Central memory CD8-positive, alpha-beta T cell (primary cell): ENCODE measurements at places on chromosomes 7 and 10.

- H3K27me3 ChIP-seq: no peaks in the 10 kb centered on the region
- H3K36me3 ChIP-seq: peaks cover 1% of the 10 kb centered on the region
- H3K27ac ChIP-seq: no peak overlapping the region
- H3K4me3 ChIP-seq: no peak overlapping the region
- H3K4me1 ChIP-seq: peaks cover 27% of the 10 kb centered on the region
Measured at GRCh38 chr10:6033954-6034353, 28.2 kb downstream of the IL2RA start.

- peaks cover under 1% of the 10 kb centered on the region for H3K27me3 ChIP-seq
- H3K4me1 ChIP-seq: no peaks in the 10 kb centered on the region
- H3K36me3 ChIP-seq: peaks cover 4% of the 10 kb centered on the region
- DNase-seq: no peak
- H3K4me3 ChIP-seq: no peak overlapping the region
- no peak overlapping the region for H3K27ac ChIP-seq
Measured at GRCh38 chr10:131849591-131850382, 51.0 kb upstream of the PPP2R2D start.

DNA sequence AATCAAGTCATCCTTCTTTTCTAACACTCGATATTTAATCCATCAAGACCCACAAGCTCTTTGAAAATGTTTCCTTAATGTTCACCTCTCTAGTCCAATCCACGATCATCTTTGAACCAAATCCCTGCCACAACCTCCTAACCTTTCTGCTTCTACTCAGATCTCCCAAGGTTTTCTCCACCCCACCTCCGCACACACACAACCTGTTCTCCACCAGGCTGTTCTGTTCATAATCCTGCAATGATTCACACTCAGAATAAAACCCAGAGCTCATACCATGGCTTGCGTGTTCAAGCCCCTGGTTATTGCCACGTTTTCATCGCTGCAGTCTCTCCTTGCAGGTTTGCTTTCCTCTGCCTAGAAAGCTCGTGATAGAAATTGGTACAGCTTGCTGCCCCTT is 53.8 kb upstream of the BAMBI start:
- H3K27me3 ChIP-seq: peaks cover 15% of the 10 kb centered on the region
- no peak overlapping the region for H3K4me3 ChIP-seq
- peaks cover 26% of the 10 kb centered on the region for H3K36me3 ChIP-seq

- no peak overlapping the region for H3K4me3 ChIP-seq
- no peak overlapping the region for H3K27ac ChIP-seq
- no peak for DNase-seq
- H3K27me3 ChIP-seq: peaks cover 9% of the 10 kb centered on the region
- peaks cover 2% of the 10 kb centered on the region for H3K36me3 ChIP-seq
- no peaks in the 10 kb centered on the region for H3K4me1 ChIP-seq
Measured at GRCh38 chr10:76071653-76072365, 640.4 kb downstream of the LRMDA start.

DNA sequence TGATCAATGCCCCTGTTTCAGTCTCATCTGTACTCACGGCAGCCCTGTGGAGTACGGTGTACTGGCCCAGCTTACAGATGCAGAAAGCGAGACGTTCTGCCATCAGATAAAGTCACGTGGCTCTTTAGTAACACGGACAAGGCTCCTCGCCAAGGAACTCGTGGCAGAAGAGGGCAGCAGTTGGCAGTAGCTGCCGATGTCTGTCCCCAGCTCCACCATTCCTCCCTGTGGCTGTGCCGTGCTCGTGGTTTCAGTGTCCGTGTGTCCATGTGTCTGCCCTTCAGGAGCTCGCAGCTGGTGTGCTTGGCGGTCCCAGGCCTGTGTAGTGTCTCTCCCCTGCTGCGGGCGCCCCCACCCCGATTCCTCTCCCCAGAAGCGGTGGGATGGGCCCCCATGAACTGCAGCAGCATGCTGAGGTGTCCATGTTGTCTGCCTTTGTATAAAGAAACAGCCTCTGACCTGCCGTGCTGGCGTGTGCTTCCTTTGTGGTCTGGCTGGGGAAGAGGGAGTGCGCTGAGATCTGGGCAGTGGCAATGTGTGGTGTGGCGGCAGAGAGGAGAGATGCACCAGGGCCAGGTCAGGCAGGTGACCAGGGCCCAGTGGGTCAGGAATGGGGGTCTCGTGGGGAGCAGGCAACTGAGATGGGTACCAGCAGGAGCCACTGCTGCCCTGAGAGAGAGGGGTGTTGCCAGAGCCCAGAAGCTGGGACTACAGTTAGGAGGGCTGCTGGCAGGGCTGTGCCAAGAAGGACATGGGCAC is 9.8 kb downstream of the RHBDD2 start:
- DNase-seq: no peak
- H3K27me3 ChIP-seq: no peaks in the 10 kb centered on the region
- H3K4me1 ChIP-seq: no peaks in the 10 kb centered on the region
- H3K4me3 ChIP-seq: no peak overlapping the region
- H3K27ac ChIP-seq: no peak overlapping the region

DNA sequence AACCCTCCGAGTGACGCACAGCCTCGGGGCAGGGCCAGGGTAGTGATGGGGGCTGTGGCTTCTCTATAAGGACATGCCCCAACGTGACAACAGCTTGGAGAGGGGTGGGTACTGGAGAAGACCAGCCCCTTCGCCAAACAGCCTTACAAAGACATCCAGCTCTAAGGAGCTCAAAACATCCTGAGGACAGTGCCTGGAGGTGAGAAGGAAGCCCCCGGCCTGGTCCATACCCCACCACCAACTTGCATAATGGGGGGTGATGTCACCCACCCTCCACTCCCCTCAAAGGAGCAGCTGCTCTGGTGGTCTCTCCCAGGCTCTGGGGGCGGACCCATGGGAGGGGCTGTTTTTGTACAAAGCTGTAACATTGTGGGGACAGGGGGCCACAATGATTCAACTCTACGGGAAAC is 15.1 kb downstream of the PRSS2 start:
- peak overlapping the region; percentile 98 for H3K27ac ChIP-seq
- peaks cover 20% of the 10 kb centered on the region for H3K4me1 ChIP-seq
- no peaks in the 10 kb centered on the region for H3K27me3 ChIP-seq

DNA sequence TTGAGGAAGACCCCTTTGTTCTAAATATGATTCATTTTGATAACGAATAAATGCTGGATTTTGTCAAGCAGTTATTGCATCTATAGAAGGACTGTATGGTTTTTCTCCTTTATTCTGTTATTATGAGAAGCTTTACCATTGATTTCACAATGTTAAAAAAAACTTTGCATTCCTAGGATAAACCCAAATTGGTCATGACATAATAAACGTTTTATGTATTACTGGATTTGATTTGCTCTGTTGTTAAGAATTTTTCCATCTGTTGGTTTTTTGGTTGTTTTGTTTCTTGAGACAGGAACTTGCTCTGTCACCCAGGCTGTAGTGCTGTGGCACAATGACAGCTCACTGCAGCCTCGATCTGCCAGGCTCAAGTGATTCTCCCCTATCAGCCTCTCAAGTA is 2.2 kb upstream of the DNA2 start:
- no peak overlapping the region for H3K27ac ChIP-seq
- H3K36me3 ChIP-seq: peaks cover 2% of the 10 kb centered on the region
- DNase-seq: no peak
- H3K4me3 ChIP-seq: no peak overlapping the region

DNA sequence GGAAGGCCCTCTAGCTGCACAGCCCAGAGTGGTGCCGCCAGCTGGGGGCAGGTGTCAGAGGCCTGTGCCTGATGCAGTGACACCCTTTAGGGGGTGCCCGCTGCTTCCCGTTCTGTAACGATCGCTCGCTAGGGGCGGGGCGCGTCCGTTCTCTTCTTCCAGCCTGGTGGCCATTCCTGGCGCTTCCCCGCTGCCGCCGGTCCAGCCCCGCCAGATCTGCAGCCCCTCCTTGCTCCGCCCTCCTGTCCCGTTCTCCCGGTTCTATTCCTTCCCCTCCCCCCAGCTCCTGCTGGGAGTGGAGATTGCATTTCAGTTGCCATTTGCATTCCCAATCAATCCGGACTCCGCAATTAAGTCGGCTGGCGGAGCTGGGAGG is 39.2 kb downstream of the AGAP3 start:
- DNase-seq: no peak
- no peak overlapping the region for H3K4me3 ChIP-seq
- no peak overlapping the region for H3K27ac ChIP-seq
- peaks cover 9% of the 10 kb centered on the region for H3K4me1 ChIP-seq
- no peaks in the 10 kb centered on the region for H3K27me3 ChIP-seq

DNA sequence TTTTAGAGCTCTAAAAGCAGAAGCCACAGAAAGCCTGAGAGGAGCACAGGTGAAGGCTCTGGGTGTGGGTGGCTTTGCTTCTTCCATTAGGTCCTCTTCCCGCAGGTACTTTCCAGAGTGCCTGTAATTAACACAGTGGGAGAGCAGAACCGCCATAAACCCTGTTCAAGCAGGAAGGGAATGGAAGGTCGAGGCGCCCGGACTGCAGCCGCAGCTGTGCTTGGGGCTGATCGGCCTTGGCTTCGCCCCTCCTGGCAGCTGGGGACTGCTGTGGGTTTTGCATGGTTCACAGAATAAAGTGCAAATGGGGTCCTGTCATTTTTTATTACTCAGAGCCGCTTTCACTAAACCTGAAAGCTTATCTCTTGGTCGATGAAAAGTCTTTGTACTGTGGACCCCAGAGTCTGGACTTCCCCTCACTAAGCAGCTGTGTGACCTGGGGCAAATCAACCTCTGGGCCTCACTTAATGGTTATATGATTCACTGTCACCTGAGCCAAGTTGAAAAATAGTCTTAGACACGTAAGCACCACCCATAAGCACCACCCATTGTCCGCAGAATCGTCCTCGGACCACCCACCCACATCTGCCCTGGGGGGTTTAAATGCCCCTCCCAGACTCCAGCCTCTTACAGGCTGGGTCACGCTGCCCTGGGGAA is 100.9 kb downstream of the XRCC2 start:
- no peak overlapping the region for H3K4me3 ChIP-seq
- peaks cover 19% of the 10 kb centered on the region for H3K27me3 ChIP-seq
- H3K27ac ChIP-seq: no peak overlapping the region
- DNase-seq: no peak
- no peaks in the 10 kb centered on the region for H3K4me1 ChIP-seq

DNA sequence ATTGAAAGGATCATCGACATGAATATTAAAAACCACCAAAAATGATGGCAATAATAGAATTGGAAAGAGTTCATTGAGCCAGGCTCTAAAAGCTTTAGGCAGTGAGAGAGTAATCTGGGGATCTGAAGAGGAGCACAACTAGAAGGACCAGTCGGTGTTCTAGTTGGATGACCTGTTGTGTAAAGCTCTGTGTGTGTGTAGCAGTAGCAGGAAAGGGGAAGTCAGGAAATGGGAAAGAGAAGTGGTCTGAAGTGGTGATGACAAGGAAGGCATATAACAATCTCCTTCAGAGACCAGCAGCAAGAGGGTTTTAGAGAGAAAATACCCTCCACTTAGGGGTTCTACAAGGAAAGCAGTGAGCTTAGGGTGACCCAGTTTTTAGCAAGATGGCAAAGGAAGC is 539.2 kb downstream of the HTR7 start:
- H3K27me3 ChIP-seq: no peaks in the 10 kb centered on the region
- H3K36me3 ChIP-seq: peaks cover 2% of the 10 kb centered on the region
- no peak for DNase-seq
- no peak overlapping the region for H3K27ac ChIP-seq
- no peaks in the 10 kb centered on the region for H3K4me1 ChIP-seq

DNA sequence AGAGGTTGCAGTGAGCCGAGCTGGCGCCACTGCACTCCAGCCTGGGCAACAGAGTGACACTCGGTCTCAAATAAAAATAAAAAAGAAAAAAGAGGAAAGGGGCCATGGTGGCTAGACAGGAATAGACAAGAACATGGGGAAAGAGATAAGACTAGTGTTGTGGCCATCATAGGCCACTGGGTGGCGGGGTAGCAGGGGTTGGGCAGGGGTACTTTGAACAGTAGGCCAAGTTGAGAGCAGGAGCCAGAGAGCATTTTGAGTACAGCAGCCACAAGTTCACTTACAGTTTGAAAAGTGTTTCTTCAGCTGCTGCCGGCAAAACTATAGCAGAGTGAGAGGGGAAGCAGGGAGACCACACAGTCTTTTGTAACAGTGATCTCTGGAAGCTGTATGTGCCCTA is 656.0 kb downstream of the CNTNAP2 start:
- no peak overlapping the region for H3K4me3 ChIP-seq
- no peaks in the 10 kb centered on the region for H3K4me1 ChIP-seq
- DNase-seq: no peak
- no peak overlapping the region for H3K27ac ChIP-seq
- no peaks in the 10 kb centered on the region for H3K27me3 ChIP-seq

DNA sequence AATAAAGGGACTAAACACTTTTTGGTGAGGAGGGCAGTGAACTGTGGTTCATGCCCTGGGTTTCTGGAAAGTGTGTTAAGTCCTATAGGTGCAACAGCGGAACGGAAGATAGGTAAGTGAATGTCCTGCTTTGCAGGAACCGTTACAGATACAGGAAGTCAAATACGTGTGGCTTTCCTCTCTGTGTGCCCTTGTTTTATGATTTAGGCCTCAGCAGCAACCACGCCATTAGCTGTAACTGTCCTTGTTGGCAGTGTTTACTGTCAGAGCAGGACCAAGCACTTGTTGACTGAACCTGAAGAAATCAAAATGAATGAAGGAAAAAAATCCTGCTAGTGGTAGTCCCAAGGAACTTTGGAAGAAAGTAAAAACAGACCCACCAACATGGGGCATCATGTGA is 150.3 kb downstream of the PIP4K2A start:
- no peak overlapping the region for H3K27ac ChIP-seq
- peaks cover 62% of the 10 kb centered on the region for H3K4me1 ChIP-seq
- peaks cover 66% of the 10 kb centered on the region for H3K36me3 ChIP-seq
- no peaks in the 10 kb centered on the region for H3K27me3 ChIP-seq

- H3K36me3 ChIP-seq: peaks cover 82% of the 10 kb centered on the region
- H3K27me3 ChIP-seq: no peaks in the 10 kb centered on the region
- H3K27ac ChIP-seq: peak overlapping the region; percentile 90
- peaks cover 77% of the 10 kb centered on the region for H3K4me1 ChIP-seq
Measured at GRCh38 chr7:50372923-50373322, 68.4 kb downstream of the IKZF1 start.

- no peak for DNase-seq
- no peaks in the 10 kb centered on the region for H3K4me1 ChIP-seq
- H3K36me3 ChIP-seq: peaks cover 18% of the 10 kb centered on the region
- H3K27ac ChIP-seq: no peak overlapping the region
Measured at GRCh38 chr7:27527348-27527714, 135.4 kb downstream of the HIBADH start.

- DNase-seq: no peak
- no peak overlapping the region for H3K4me3 ChIP-seq
- H3K4me1 ChIP-seq: peaks cover 5% of the 10 kb centered on the region
- peaks cover 8% of the 10 kb centered on the region for H3K36me3 ChIP-seq
Measured at GRCh38 chr10:96591946-96592345, 5.1 kb upstream of the TM9SF3 start.
